ENCODE measurements at places on chromosomes 12 and 14.

DNA sequence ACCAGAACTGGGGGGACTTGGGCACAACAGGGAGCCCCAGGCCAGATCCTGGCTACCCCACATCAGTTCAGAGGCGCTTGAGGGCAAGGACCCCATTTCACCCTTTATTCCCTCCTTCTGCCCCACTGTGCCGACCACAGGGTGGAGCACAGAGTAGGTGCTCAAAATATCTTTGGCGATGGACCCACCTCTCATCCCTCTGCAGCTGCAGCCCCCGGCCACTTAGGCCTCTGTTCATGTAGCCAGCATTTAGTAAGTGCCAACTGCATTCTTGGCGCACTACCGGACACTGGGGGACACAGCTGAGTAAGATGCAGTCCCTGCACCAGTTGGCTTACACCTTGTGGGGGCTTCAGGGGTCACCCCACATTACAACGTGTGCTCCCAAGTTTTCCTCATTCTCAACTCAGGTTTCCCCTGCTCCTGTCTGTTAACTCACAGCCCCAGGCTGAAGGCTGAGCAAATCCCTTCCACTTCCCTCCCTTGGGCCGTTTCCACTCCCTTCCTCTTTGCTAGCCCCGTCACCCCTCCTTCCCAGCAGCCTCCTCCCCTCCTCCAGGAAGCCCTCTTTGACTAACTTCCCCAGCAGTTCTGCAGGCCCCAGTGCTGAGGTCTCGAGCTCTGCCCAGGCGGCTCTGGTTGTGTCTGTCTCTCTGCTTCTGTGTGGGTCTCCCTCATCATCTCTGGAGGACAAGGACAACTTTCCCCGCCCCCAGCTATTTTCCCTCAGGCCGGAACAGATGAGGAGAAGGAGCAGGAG is 26.5 kb downstream of the KRT80 start:
- no peak for DNase-seq

GRCh38 chr12:132429602-132429945 is 60.4 kb upstream of the FBRSL1 start:
- DNase-seq, result no peak

DNA sequence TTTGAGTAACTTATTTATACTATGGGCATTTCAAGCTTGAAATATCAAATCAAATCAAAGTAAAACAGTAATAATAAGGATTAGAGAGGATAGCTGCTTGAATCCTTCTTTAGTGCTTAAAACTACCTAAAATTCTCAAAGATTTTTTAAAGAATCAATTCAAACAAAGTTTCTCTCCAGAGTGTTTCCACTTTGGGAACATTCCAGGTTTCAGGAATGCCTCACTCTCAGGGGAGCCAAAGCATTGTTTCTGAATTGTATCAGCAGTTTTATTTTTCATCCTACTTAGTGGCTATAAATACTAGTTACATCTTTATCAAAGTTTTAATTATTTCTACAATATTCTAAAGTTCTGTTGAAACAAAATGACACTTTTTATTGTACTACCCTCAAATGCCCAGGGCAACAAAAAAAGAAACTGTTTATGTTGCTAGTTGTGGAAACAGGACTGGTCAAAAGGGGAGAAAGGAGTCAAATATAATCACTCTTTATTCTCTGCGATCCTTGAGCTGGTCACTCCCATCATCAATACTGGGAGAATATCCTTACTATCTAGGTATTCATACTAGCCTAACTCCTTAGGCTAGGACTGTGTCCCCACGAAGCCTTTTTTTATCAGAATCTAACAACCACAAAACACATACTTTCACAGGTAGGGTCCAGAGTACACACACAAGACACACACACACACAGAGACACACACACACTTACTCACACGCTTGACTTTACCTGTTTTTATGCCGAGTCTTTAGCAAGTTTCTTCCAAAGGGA is 598 bp downstream of the RASSF9 start:
- no peak for DNase-seq

DNA sequence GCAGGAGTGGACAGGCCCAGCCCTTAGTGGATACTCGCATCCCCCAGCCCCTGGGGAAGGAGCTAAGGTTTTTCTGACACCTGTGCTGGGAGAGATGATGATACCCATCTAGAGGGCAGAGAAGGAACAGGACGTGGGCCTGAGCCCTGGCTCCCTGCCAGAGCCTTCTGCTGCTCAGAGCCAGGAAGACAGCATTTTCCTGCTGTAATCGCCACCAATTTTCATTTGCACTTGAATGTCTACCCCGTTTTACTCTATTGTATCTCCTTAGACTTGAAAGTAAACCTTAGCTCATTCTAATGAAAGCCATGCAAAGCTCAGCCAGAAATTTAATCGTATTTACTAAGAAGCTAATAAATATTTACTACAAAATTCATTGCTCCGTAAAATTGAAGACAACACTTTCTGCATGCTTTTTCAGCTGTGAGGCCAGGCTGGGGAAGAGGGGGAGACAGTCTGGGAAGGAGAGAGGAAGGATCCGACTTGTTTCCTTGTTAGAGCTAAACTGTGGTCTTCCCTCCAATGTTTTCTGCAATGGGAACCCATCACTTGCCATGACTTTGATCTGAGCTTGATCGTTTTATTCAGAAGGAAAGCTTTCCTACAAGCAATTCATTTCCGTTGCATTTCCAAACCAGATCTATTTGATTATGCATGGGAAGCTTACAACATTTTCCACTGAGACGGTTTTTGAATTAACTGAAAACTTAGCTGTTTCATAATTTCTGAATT is 17.6 kb upstream of the TRAF3 start:
- DNase-seq, result no peak

GRCh38 chr12:40248585-40249297 is 23.9 kb downstream of the LRRK2 start:
- no peak for DNase-seq

DNA sequence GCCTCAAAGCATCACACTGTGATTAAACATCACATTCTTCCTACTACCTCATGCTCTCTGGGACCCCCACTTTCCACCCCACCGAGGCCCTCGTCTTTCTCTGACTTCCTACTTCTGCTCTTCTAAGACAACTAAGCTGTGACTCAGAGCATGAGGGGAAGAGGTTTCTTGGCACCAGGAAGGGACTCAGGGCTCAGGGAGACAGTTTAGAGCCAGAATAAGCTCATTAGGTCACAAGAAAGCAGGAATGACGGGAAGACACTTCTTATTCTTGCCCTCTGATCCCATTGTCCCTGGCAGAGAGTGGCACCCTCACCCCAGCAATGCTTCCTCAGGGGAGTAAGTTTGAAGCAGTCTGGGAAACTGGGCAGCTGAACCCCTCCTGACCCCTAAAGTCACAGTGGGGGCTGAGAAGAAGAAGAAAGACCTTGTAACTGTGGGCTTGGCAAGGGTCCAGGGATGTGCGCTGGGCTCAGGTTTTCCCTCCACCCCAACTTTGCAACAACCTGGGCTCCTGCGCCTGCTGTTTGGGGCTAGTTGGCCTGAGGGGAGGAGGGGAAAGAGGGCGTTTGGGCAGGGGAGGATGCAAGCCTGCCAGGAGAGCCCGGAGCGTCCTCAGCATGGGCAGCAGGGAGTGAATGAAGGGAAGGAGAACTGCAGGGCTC is 64.6 kb upstream of the ACTN1 start:
- no peak for DNase-seq

- DNase-seq, result no peak
These were observed 352.6 kb downstream of the BMP4 start for GRCh38 chr14:53603994-53604393.

- no peak for DNase-seq
These were observed 6.2 kb upstream of the OAS1 start for GRCh38 chr12:112900298-112901145.

- no peak for DNase-seq
These were observed 30.9 kb downstream of the SYNDIG1L start for GRCh38 chr14:74395094-74395493.

DNA sequence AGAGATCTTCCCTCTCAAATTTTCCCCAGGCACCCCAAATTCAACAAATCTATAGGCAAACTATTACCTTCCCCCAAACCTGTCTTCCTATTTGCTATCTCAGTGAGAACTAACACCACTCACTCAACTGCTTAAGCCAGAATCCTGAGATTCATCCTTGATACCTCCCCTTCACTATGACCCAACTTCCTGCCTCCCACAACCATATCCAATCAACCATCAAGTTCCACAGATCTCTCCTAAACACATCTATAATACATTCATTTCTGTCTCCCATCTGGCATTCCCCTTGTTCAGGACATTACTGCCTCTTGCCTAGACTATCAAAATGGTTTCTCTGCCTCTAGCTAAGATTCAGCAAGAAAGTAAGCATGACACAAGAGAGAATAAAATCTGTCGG is 21.3 kb downstream of the YAF2 start:
- no peak for DNase-seq

GRCh38 chr12:112176321-112177010 is 51.1 kb downstream of the TRAFD1 start:
- no peak for DNase-seq

DNA sequence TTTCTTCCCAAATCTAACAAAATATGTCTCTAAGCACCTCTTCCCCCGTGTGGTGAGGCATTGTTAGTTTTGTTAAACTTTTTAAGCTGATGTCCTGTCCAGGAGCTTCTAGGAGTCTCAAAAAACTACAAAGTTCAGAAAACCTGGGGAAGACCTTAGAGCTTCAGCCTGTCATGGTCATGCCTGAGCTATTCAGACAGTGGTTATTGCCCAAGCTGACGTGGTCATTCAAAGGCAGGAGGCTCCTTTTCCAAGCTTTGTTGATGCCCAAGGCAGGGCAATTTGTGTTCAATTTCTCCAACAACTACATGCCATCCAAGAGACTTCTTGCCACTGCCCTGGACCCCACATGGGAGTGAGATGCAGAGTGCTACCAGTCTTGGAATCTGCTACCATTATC is 5.8 kb upstream of the LYZ start:
- DNase-seq, result no peak

DNA sequence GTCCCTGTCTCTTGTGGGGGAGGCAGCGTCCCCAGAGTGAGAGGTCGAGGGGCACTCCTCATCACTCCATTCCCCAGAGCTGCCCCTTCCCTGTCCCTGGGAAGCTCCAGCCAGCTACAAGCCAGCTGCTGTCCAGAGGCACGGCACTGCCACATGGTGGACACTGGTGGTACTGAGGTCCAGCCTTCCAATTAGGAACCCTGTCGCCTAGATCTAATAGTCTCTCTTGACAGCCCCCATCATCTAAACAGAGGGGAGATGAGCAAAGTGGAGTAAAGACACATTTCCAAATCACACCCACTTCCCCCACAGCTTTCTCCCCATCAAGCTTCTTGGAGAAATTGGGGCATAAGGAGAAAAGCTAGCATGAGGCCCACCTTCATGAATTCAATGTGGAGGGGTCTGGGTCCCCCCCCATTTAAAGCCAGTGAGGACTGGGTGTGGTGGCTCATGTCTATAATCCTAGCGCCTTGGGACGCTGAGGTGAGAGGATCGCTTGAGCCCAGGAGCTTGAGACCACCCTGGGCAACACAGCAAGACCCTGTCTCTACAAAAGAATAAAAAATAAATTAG is 2.1 kb upstream of the INHBE start:
- no peak for DNase-seq

GRCh38 chr12:124006085-124006845 is 33.2 kb downstream of the ZNF664 start:
- no peak for DNase-seq

DNA sequence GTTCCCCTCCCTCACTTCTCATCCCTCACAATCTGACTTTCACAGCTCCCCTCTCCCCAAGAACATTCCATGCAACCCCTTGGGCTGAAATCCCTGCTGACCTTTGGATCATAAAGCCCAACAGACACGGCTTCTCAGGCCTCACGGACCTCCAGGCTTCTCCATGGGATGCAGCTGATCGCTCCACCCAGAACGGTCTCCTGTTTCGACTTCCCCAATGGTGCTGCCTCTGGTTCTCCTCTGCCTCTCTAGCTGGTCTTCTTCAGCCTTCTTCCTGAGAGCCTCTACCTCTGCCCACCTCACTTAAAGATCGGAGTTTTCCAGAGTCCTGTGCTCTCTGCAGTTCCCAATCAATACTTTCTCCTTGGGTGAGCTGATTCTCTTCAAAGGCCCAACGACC is 17.8 kb upstream of the PRMT8 start:
- DNase-seq, result no peak

DNA sequence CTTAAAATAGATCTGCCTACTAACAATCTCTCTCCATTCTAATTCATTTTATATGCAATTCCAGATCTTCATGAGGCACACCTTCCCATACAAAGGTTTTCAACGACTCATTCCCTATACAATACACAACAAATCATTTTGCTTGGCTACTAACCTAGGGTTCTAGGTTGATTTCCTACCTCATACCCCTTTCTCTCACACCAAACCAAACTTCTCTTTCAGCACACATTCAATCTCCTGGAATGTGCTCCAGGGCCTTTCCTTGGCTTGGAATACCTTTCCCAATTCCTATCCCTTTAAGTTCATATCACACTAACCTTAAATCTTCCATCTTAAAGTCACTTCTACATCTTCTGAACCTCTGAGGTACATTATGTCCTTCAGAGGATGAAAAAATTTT is 38.7 kb upstream of the MTERF2 start:
- DNase-seq, result no peak

DNA sequence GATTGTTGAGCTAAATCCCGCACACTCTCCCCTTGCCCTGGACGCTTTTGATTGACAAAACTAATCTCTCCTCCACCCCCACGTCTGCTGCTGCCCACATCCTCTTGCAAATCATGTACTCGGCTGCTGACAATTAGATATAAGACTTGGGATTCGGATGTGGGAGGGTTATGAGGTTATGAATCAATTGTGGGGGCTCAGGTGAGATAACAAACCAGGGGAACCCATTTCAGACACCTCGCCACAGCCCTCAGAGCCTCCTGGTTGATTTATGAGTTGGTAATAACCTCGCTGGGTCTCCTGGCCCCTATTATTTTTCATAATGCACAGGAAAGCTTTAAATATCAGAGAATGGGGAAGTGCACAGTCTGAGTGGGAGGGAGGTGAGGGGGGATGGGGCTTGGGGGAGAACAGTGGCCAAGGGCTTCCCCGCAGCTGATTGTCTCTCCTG is 449.9 kb downstream of the DPF3 start:
- no peak for DNase-seq

GRCh38 chr12:92471551-92471950 is 231.2 kb upstream of the PLEKHG7 start:
- no peak for DNase-seq

- no peak for DNase-seq
These were observed 2.7 kb upstream of the TRAF3 start for GRCh38 chr14:102774391-102775153.

DNA sequence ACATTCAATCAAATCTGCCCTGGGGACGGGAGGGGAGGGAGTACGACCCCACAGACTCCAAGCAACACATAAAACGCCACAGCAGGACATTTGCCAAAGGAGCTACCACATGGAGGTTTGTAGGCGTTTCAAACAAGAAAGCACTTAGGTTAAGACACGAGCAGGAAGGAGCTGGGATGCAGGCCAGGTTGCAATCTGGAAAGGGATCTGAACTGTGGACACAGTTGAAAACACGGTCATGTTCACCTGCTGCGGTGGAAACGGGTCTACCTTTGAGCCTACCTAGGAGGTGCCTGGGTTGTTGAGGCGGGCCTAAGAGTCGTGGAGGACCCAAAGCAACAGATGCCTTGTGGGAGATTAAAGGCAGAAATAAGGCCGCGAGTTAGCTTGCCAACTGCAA is 18.4 kb downstream of the PRKAB1 start:
- no peak for DNase-seq
